ENCODE measurements at places on chromosomes 12 and 14.
A peak's percentile ranks its signal among the peaks of the same experiment; 100 is the strongest.

GRCh38 chr14:85057221-85057620 lies 472.7 kb upstream of the FLRT2 start:
- no peak for DNase-seq

- no peak for DNase-seq
Observed at GRCh38 chr12:20883288-20883687, 72.8 kb downstream of the SLCO1B3 start.

DNA sequence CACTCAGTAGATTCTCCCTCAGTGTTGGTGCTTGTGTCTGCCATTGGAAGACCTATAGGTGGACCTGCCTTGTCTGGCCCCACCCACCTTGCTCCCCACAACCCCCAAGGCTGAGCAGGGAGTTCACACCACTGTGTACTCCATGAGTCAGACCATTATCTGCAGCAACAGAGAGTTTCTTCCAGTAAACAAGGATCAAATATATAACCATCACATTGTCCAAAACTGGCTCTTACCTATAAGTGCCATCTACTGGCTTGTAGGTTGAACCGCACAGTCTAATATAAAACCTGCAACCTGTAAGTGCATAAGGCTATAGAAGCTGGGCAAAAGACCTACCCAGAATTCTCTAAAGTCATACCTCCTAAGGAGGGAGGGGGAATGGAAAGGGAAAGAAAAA lies 7.9 kb downstream of the TAS2R13 start:
- no peak for DNase-seq

DNA sequence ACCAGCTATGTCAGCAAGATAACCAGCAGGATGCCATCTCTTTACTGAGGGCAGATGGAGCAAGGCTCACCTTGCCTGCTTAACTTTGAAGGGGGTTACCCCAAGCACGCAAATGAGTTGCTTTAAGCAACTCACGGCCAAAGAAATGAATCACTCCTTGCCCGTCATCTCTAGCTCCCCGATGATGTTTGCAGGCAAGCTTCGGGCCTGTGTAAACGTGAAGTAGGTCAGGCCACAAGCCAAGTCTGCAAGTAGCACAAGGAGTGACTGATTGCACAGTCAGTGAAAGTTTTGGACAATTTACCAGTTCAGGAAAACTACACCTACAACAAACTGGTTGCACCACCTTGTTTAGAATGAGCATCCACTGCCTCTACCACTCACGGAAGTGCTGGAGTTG lies 699.7 kb upstream of the TBX3 start:
- DNase-seq = no peak

GRCh38 chr12:109597795-109598427 lies 24.3 kb downstream of the MVK start:
- DNase-seq = peak; percentile 62

GRCh38 chr14:29529418-29529817 lies 398.2 kb downstream of the PRKD1 start:
- DNase-seq = no peak
